ENCODE measurements at places on chromosomes 2 and 18.

DNA sequence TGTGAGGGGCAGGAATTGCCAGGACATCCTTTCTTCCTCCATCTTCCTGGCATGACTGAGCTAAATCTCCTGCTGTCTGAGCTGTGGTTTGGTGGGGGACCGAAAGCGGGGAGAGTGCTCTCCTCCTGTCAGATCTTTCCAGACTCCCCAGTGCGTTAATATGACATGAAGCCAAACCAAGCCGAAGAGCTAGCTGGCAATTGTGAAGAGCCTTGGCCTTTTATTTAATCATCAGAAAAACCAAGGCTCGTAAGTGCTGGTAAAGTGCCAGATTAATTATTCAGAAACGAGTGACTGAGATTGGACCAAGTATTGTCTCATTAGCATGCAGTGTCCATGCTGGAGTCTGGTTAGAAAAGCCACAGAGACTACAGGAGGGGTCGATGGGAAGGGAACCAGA, 14.5 kb upstream of the LRPPRC start:
- DNase-seq = no peak

DNA sequence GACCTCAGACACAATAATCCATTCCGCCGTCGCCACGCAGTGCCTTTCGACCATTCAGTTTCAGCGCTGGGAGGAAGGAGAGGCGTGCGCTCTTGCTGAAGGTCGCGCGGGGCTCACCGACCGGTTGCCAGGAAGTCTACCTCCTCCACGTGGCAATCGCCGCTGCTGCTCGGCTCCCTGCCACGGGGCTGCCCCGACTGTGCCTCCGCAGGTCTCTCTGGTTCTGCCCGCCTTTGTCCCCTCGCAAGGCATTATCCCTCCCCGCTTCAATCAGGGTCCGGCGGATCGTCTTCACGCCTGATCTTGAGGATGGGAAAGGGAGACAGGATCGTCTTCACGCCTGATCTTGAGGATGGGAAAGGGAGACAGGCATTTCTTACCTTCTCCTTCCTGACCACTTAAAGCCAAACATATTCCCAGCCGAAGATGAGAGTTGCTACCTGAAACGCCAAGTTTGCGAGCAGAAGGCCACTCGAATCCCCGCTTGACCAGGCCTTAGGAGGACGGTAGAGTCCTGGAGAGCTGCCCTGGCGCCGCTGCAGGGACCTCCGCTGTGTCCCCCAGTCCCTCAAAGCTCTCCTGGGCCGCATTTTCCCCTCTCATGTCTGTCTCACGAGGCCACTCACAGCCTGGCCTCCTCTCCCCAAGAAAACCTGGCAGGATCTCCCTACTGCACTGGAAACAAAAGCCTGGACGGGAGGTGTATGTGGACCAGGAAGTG, 4.3 kb upstream of the GPR45 start:
- DNase-seq = no peak

DNA sequence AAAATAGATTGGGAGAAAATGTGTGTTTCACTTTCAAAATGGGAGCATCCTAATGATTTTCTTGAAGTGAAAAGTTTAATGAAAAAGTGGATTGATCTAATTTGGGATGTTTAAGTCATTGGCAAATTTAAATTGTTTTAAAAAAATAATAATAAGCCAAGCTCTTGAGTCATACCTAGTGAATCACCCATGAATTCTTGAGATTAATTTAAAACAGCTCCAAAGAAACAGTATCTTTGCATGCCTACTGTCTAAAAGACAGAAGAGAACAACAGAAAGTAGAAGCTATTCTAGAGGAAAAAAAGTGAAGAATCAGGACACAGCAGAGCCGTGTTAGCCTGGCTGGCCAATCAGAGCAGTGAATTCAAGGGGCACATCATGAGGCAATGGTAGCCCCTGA, 7.7 kb downstream of the ACVR1C start:
- DNase-seq = peak; percentile 23

GRCh38 chr2:74503506-74504475, 3.7 kb downstream of the PCGF1 start:
- DNase-seq = no peak

GRCh38 chr2:17851731-17852585, 26.5 kb upstream of the KCNS3 start:
- DNase-seq = peak; percentile 53

DNA sequence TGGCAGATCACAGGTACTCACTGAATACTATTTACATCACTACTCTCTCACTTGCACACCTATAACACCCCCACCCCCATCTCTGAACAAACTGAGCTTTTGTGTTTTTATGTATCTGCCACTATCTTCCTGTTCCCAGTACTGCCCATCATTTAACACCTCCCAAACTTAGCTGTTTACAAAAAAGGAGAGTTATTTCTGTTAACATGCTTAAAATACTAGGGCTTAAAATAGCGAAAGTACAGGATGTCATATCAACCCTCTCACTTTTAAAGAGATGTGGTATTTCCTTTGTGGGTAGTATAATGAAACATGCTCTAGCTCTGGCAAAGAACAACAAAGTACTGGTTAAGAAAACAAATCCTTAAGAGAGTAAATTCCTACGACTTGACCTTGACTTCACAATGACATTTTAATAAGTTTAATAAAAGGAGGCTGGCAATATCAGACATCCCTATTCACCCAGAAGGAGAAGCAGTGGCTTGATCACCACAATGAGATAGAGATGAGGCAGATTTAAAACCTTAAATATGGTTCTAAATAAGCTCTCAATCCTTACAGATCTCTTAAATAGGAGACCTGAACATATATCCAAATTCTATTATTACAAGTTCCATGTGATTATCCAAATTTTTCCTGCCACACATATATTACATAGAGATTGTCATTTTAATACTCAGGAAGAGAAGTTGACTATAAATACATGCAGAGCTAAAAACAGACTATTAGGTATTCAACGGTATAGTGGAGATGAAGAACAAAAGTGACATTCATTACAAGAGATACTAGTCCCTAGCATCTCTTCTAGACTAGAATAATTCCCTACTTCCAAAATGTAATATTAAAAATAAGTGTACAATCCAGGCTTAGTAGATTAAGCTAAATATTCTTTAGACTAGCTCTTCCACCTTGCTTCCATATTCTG, 36.9 kb downstream of the TRAK2 start:
- no peak for DNase-seq

Data from HS-5 (cell line).